ENCODE measurements at places on chromosomes 16 and 17. TPM values are rescaled to one million over a fixed set of nuclear protein-coding genes. Genes with fewer than 3 reads are reported as not detected.

CDRT15 gene
- not detected for total RNA-seq

CTRB1 gene
- total RNA-seq, result not detected

RGS9 gene
- 1.1 TPM for total RNA-seq

CIBAR2 gene
- not detected for total RNA-seq

FN3K gene
- 19.2 TPM for total RNA-seq

SLFN13 gene
- total RNA-seq, result 6.1 TPM

MPG gene
- 59.4 TPM for total RNA-seq

GRCh38 chr17:70388326-70388725 is 219.0 kb downstream of the KCNJ2 start:
- H3K36me3 ChIP-seq, result no peaks in the 10 kb centered on the region
- H3K27ac ChIP-seq, result no peak overlapping the region
- H3K4me1 ChIP-seq, result no peaks in the 10 kb centered on the region
- no peaks in the 10 kb centered on the region for H3K27me3 ChIP-seq

- no peaks in the 10 kb centered on the region for H3K27me3 ChIP-seq
- no peaks in the 10 kb centered on the region for H3K36me3 ChIP-seq
- H3K4me1 ChIP-seq, result no peaks in the 10 kb centered on the region
- no peak overlapping the region for H3K4me3 ChIP-seq
- H3K27ac ChIP-seq, result no peak overlapping the region
Measured at GRCh38 chr16:61243954-61244353, 792.3 kb downstream of the CDH8 start.

GRCh38 chr17:79006046-79006445 is 3.5 kb downstream of the CANT1 start:
- no peaks in the 10 kb centered on the region for H3K27me3 ChIP-seq
- peaks cover 3% of the 10 kb centered on the region for H3K36me3 ChIP-seq
- H3K4me3 ChIP-seq, result no peak overlapping the region

DNA sequence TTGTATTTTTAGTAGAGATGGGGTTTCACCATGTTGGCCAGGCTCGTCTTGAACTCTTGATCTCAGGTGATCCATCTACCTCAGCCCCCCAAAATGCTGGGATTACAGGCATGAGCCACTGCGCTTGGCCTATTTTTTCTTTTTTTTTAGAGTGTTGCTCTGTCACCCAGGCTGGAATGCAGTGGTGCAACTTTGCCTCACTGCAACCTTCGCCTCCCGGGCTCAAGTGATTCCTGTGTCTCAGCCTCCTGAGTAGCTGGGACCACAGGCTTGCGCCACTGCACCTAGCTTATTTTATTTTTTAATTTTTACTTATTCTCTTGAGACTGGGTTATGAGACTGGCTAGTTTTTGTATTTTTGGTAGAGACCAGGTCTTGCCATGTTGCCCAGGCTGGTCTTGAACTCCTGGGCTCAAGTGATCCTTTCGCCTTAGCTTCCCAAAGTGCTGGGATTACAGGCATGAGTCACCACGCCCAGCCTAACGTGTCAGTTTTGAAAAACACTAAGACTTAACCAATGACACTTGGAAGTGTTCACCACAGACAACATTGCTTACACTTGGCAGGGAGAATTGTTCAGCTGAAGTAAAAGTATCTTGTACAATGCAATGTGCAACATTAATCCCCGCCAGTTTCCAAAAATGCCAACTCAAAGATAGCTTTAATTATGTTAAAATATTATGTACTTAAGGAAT is 26.9 kb downstream of the ATAD5 start:
- no peak for DNase-seq
- H3K27ac ChIP-seq, result no peak overlapping the region
- H3K4me3 ChIP-seq, result no peak overlapping the region
- H3K36me3 ChIP-seq, result peaks cover 12% of the 10 kb centered on the region
- H3K27me3 ChIP-seq, result no peaks in the 10 kb centered on the region

DNA sequence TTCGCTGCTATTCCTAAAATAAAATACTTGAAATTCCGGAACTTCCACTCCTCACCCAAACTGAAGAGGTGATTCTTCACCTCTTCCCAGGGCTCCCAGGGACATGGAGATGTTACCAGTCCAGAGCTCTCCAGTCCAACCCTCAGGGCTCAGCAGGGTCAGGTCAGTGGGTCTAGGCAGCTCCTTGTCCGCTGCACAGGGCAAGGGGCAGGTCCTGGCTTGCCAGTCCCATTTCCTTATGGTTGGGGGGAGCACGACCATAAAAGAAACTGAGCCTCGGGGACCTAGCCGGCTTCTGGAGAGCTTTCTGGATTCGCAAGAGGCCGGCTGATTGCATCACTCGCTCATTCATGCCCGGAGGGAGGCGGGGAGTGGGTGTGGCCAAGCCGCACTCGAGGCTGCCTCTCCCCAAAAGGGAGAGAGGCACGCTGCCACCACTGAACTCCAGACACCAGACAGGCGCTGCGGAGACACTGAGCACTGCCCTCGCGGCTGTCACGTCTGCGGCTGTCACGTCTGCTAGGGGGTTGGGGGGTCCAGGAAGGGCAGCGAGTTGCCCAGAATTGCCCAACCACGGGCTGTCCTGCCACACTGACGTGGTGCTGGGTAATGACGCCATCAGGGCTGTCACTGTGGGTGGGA is 15.8 kb downstream of the SLC7A5 start:
- H3K36me3 ChIP-seq, result no peaks in the 10 kb centered on the region
- DNase-seq, result peak; percentile 97
- peak overlapping the region; percentile 30 for H3K4me3 ChIP-seq
- H3K4me1 ChIP-seq, result peaks cover 74% of the 10 kb centered on the region

GRCh38 chr17:5511401-5512225 is 25.2 kb downstream of the MIS12 start:
- no peak for DNase-seq
- H3K36me3 ChIP-seq, result peaks cover 31% of the 10 kb centered on the region
- no peak overlapping the region for H3K4me3 ChIP-seq
- H3K27me3 ChIP-seq, result no peaks in the 10 kb centered on the region

GRCh38 chr16:59655031-59655430 is 920.9 kb upstream of the GOT2 start:
- H3K27me3 ChIP-seq, result no peaks in the 10 kb centered on the region
- no peak overlapping the region for H3K27ac ChIP-seq
- DNase-seq, result no peak
- no peaks in the 10 kb centered on the region for H3K36me3 ChIP-seq

DNA sequence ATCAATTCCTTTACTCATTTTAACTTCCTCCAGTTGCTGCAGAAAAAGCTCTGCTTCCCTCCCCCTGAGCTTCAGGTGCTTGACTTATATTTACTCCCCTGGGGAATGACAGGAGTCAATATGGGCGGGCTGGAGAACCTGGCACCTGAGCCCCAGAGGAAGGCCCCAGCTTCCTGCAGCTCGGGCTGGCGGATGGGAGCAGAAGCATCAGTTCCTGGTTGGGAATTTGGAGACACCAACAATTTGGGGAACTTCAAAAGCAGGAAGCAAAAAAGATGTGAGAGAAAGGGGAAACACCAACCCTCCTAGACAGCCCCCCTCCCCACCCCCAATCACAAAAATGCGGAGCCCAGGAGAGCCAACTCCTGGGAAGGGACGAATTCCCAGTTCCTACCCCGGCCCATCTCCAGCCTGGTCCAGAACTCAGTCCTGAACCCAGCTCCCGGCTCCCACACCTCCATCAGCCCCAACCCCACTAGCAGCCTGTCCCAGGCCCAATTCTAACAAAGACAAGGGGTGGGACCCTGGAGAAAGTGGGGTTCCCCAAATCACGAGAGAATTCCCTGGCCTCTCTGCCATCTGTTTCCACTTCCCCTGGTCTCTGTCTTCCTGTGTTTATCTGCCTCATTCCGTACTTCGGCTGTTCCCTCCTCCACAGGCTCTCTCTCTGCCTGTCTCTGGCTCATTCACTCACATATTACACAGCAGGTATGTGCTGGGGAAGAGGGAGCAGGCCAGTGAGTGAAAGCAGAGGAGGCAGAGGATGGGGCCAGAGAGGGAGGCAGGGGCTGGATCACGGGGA is 16.2 kb upstream of the ASGR2 start:
- H3K4me1 ChIP-seq, result peaks cover 10% of the 10 kb centered on the region
- H3K27me3 ChIP-seq, result peaks cover 10% of the 10 kb centered on the region
- peak overlapping the region; percentile 67 for H3K27ac ChIP-seq

GRCh38 chr16:89918453-89919347 is at the start of gene MC1R:
TSS of gene MC1R (plus strand) at chr16:89918862. CDS start at chr16:89919259, 397 bp downstream.
- peaks cover 33% of the 10 kb centered on the region for H3K27me3 ChIP-seq
- peaks cover 52% of the 10 kb centered on the region for H3K4me1 ChIP-seq
- DNase-seq, result peak; percentile 71

GRCh38 chr16:52497067-52497816 is 49.7 kb downstream of the TOX3 start:
- no peak overlapping the region for H3K27ac ChIP-seq
- no peaks in the 10 kb centered on the region for H3K36me3 ChIP-seq
- H3K4me3 ChIP-seq, result no peak overlapping the region
- no peak for DNase-seq
- H3K27me3 ChIP-seq, result no peaks in the 10 kb centered on the region

DNA sequence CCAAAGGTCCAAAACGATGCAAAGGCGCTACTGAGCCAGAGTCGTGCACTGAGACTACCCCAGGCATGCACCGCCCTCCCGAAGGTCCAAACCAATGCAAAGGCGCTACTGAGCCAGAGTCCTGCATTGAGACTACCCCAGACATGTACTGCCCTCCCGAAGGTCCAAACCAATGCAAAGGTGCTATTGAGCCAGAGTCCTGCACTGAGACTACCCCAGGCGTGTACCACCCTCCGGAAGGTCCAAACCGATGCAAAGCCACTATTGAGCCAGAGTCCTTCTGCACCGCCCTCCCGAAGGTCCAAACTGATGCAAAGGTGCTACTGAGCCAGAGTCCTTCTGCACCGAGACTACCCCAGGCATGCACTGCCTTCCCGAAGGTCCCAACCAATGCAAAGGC is 27.1 kb downstream of the SLC43A2 start:
- H3K4me1 ChIP-seq, result peaks cover 5% of the 10 kb centered on the region
- no peak for DNase-seq
- no peaks in the 10 kb centered on the region for H3K27me3 ChIP-seq

- no peaks in the 10 kb centered on the region for H3K36me3 ChIP-seq
- no peak overlapping the region for H3K27ac ChIP-seq
- no peak for DNase-seq
- H3K4me3 ChIP-seq, result no peak overlapping the region
- H3K27me3 ChIP-seq, result no peaks in the 10 kb centered on the region
Measured at GRCh38 chr16:82379551-82379950, 209.5 kb upstream of the MPHOSPH6 start.

GRCh38 chr17:80153004-80153403 is 6.1 kb upstream of the EIF4A3 start:
- H3K27ac ChIP-seq, result no peak overlapping the region
- H3K4me3 ChIP-seq, result no peak overlapping the region
- H3K27me3 ChIP-seq, result no peaks in the 10 kb centered on the region
- DNase-seq, result peak; percentile 3
- H3K36me3 ChIP-seq, result no peaks in the 10 kb centered on the region

DNA sequence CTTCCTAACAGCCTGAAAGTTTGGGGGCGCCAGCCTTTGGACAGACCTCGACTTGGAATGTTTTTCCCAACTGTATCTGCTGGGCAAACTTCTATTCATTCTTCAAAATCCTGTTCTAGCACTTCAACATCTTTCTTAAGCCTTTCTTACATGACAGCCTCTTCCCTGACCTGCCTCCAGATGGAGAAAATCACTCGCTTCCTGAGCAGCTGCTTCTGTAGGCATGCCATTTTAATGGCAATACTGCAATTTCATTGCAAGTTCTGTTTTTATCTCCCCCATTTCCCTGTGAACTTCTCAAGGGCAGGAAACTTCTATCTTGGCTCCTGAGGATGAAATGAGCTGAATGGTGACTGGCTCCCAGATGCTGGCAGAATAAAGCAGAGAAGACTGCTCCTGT is 128.8 kb upstream of the ASIC2 start:
- no peak for DNase-seq
- no peak overlapping the region for H3K4me3 ChIP-seq
- peaks cover 31% of the 10 kb centered on the region for H3K27me3 ChIP-seq
- H3K27ac ChIP-seq, result no peak overlapping the region
- no peaks in the 10 kb centered on the region for H3K4me1 ChIP-seq

DNA sequence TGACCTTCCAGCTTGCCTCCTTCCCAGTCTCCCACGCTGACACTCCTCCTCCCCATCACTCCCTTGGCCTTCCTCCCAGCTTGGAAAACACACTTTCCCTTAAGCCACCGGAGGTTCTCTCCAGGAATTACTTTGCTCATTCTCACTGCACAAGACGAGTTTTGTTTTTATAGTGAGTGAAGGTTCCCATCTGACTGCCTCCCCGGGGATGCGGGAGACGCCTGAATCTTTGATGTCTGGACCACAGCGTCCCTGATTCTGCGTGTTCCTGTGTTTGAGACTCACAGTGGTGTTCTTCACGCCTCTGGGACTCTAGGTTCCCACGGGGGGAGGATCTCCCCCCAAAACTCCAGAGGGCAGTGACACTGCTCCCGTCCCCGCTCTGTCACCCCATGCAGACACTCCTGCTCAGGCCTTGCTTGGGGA is 2.0 kb downstream of the DNAI2 start:
- DNase-seq, result no peak
- H3K27me3 ChIP-seq, result peaks cover 24% of the 10 kb centered on the region
- no peak overlapping the region for H3K27ac ChIP-seq
- H3K4me3 ChIP-seq, result no peak overlapping the region
- H3K36me3 ChIP-seq, result no peaks in the 10 kb centered on the region

GRCh38 chr17:21462237-21462636 is 86.1 kb downstream of the KCNJ12 start:
- H3K4me1 ChIP-seq, result peaks cover 16% of the 10 kb centered on the region
- H3K36me3 ChIP-seq, result no peaks in the 10 kb centered on the region
- no peak overlapping the region for H3K27ac ChIP-seq
- H3K27me3 ChIP-seq, result peaks cover 8% of the 10 kb centered on the region

- no peak overlapping the region for H3K4me3 ChIP-seq
- peaks cover 6% of the 10 kb centered on the region for H3K27me3 ChIP-seq
- no peak overlapping the region for H3K27ac ChIP-seq
- DNase-seq, result no peak
- H3K4me1 ChIP-seq, result peaks cover 15% of the 10 kb centered on the region
- no peaks in the 10 kb centered on the region for H3K36me3 ChIP-seq
Measured at GRCh38 chr16:68711421-68712139, 25.5 kb upstream of the CDH1 start.

DNA sequence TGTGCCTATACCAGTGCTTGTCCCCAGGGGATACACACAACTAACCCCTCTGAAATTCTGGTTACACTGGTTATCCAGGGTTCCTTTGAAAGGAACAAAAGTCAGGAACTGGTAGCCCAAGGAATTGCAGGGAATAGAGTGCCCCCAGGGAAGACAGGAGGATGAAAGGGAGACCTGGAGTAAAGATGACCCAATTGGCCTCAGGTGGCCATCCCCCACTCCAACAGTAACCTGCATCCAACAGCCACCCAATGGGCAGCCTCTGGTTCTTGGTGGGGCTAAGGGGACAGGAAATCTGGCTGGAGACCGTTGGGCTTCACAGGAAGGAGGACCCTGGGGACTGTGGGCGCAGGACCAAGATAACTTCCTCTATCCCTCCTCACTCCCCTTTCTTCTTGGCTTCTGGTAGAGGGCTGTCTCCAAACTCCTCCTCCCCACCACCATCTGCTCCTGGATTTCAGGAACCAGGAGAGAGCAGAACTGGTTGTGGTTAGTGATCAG is 826 bp upstream of the MPO start:
- no peak overlapping the region for H3K4me3 ChIP-seq
- DNase-seq, result no peak
- no peak overlapping the region for H3K27ac ChIP-seq
- peaks cover 51% of the 10 kb centered on the region for H3K27me3 ChIP-seq
- no peaks in the 10 kb centered on the region for H3K36me3 ChIP-seq
